ENCODE measurements at places on chromosomes 5 and 9.

GRCh38 chr5:113294311-113295110, 140.3 kb downstream of the TSSK1B start:
- peak; percentile 88 for DNase-seq

- DNase-seq, result peak; percentile 85
Measured at GRCh38 chr5:16713386-16713928, 96.7 kb upstream of the RETREG1 start.

DNA sequence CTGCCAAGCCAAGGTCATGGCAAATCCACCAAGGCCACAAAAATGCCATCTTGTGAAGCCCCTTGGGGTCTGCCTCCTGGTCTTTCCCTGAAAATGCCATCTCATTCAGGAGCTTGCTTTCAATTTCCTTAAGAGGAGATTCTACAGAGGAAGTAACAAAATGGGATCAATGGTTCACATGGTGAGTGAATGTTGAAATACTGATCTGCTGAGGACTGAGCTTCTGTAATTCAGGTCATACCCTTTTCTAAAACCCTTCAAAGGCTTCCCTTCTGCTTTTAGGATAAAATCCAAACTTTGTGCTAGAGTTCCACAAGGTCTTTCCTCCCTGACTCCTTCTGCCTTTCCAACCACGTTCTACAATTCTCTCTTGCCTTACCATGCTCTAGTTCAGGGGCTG, 24.7 kb upstream of the NR3C1 start:
- no peak for DNase-seq

DNA sequence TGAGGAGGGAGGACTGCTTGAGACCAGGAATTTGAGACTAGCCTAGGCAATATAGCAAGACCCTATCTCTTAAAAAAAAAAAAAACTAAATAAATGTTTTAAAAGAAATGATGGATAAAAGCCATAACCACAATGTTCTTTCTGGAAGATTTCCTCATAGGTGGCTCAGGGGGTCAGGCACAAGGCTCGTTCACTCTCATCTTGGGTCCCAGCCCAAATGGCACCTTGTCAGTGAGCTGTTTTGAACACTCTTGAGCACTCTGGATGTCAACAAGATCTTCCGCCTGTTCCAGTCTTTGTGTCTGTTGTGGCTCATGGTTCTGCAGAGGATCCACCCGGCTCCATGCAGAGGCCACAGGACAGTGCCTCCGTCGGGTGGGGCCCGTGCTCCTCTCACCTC, 35.7 kb upstream of the LMX1B start:
- DNase-seq, result no peak

- no peak for DNase-seq
Measured at GRCh38 chr5:3362606-3362910, 233.1 kb upstream of the IRX1 start.

DNA sequence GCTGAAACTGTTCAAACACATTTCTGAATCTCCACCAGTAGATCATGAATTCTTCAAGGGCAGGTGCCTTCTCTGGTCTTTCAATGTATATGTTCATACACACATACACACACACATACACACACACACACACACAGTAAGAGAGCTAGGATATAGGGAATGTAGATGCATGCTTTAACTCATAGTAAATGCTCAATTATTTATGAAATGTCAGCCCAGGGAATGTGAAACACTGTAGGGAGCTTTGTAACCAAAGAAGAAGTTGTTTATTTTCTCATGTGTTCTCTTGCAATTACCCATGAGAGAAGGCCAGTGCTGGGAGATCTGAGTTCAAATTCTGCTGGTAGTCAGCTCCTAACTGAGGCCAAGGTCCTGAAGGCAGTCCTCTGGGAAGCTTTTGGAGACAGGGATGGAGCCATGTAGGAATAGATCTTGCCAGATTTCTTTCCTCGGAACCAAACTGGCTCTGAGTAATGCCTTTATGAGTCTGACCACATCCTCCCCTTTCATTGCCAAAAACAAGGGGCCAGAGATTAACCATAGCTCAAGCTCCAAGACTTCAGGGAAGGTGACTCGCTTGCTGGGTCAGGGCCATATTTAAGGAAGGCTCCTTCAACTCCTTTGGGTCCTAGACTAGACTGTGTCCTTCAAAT, 487.0 kb upstream of the TNC start:
- DNase-seq, result no peak

- no peak for DNase-seq
Measured at GRCh38 chr9:10875752-10876151, 262.9 kb upstream of the PTPRD start.

GRCh38 chr5:95838556-95838955, 16.0 kb upstream of the GLRX start:
- DNase-seq, result no peak

- no peak for DNase-seq
Measured at GRCh38 chr9:109912726-109913460, 132.9 kb downstream of the PALM2AKAP2 start.

DNA sequence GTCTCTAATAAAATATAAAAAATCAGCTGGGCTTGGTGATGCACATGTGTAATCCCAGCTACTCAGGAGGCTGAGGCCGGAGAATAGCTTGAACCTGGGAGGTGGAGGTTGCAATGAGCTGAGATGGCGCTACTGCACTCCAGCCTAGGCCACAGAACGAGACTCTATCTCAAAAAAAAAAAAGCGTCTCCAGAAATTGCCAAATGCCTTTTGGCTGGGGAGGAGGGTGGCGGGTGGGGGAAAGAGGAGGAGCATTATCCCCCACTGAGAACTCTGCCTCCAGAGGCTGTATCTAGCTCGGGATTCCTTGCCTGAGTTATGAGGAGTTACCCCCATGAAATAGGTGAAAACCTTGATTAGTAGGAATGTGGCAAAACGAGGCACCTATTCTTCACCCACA, 4.8 kb downstream of the ROPN1L start:
- no peak for DNase-seq

- DNase-seq, result no peak
Measured at GRCh38 chr5:170843870-170844269, 17.9 kb upstream of the RANBP17 start.

- DNase-seq, result no peak
Measured at GRCh38 chr5:155044591-155044990, 31.0 kb downstream of the KIF4B start.

DNA sequence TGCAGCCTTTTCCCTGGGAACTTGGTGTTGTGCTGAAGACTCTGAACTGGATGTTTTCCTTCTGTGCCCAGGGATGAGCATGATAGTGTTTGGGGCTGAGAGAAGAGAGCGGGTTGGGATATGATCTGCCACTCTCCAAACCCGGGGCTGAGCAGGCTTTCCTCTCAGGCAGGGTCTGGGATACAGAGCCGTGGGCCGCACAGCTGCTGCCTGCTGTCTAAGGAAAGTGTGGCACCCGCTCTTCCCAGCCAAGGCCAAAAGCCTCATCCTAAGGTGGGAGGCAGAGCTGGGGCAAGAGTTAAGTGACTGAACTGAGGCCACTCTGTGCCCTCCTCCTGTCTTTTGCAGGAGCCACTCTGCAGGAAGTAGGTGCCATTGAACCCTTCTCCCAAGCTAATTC, 83.6 kb upstream of the PITX1 start:
- no peak for DNase-seq

- DNase-seq, result no peak
Measured at GRCh38 chr9:114187827-114188226, 32.5 kb downstream of the COL27A1 start.

DNA sequence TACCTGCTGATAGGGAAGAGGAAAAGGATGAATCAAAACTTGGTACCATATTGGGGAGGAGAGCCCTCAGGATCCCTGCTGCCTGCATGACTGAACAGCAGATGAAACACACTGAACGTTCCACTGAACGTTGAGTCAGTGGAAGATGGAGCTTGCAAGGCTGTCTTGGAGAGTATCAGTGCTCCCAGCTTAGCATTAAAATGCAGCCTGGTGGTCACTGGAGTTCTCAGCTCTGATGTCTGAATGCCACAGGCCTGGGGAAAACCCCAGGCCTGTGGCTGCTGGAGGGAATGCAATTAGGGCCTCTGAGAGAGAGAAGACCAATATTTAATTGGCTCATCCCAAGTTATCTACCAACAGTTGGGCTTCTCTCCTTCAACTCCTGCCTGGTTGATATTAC, 54.5 kb downstream of the PDE4D start:
- DNase-seq, result no peak

- DNase-seq, result peak; percentile 98
Measured at GRCh38 chr9:104968025-104968982, 40.3 kb upstream of the ABCA1 start.

DNA sequence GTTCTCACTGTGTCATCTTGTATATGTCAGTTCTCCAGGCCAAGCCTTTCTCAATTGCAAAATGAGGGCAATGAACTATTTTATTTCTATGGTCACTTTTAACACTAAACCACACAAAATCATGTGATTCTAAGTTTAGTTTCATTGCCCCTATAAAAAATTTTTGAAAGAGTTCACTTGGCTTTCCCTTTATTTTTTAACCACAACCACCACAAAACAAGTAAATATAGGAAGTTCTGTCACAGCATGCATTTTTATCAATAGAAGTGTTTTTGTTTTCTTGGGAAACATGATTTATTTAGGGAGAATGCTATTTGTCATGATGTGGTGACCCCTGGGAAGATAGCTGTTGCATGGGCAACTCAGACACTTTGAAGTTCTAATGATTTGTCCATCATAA, 169.1 kb downstream of the CSNK1G3 start:
- DNase-seq, result no peak

DNA sequence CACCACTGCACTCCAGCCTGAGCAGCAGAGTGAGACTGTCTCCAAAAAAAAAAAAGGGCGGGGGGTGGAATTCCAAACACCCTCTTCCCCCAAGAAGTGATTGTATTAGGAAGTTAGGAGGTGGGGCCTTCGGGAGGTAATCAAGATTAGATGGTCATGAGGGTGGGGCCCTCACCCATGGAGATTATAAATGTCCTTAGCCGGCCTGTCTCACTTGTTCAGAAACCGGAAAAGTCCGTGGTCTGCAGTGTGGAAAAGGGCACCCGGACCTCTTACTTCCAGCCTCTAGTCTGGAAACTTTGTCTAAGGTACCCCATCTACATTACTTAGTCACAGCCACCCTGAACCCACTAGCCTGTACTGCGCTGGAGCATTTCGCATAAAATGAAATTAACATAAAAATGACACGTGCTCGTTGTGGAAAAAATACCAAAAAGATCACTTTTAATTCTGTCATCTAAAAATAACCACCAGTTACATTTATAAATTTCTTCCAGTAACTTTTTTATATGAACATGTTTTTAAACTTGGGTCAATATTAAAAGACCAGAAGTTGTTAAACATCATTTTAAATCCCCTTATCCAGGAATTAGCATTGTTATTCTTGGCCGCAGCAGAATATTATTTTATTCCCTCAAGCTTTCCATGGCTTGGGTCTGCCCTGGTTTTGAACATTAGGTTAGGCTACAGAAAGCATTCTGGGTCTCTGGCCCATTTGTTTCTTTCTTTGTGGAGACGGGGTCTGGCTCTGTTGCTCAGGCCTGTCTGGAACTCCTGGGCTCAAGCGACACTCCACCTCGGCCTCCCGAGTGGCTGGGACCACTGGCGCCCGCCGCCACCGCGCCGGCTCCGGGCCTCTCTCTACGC, 1.2 kb upstream of the CKS2 start:
- DNase-seq, result peak; percentile 26

DNA sequence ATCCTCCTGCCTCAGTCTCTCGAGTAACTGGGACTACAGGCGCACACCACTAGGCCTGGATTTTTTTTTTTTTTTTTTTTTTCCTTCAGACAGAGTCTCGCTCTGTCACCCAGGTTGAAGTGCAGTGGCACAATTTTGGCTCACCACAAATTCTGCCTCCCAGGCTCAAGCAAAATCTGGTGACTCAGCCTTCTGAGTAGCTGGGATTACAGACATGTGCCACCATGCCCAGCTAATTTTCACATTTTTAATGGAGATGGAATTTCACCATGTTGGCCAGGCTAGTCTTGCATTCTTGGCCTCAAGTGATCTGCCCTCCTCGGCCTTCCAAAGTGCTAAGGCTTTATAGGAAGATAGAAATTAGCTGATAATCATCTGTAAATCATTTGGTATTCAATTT, 43.9 kb downstream of the NSA2 start:
- DNase-seq, result no peak

- DNase-seq, result no peak
Measured at GRCh38 chr5:14219800-14220512, 76.8 kb downstream of the TRIO start.

- no peak for DNase-seq
Measured at GRCh38 chr5:126851501-126852011, 74.6 kb downstream of the LMNB1 start.

DNA sequence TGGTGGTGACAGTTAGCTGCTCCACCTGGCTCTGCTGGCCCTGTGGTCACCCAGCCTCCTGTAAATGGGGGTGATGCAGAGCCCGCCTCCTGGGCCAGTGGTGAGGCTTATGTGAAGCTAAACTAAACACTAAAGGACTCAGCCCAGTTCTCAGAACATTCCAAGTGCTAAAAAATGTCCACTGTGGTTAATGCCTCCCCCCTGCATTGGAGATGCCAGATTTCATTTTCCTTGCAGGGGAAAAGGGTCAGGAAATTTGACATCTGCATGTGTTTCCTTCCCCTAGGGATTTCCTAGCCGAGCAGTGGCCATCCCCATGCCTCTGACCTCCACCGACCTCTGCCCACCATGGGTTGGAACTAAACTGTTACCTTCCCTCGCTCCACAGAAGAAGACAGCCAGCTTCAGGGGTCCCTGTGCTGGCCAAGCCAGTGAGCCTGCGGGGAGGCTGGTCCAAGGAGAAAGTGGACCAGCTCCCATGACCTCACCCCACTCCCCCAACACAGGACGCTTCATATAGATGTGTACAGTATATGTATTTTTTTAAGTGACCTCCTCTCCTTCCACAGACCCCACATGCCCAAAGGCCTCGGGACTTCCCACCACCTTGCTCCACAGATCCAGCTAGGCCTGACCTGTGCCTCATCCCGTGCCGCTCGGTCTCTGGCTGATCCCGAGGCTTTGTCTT, 13.0 kb downstream of the CD74 start:
- no peak for DNase-seq

DNA sequence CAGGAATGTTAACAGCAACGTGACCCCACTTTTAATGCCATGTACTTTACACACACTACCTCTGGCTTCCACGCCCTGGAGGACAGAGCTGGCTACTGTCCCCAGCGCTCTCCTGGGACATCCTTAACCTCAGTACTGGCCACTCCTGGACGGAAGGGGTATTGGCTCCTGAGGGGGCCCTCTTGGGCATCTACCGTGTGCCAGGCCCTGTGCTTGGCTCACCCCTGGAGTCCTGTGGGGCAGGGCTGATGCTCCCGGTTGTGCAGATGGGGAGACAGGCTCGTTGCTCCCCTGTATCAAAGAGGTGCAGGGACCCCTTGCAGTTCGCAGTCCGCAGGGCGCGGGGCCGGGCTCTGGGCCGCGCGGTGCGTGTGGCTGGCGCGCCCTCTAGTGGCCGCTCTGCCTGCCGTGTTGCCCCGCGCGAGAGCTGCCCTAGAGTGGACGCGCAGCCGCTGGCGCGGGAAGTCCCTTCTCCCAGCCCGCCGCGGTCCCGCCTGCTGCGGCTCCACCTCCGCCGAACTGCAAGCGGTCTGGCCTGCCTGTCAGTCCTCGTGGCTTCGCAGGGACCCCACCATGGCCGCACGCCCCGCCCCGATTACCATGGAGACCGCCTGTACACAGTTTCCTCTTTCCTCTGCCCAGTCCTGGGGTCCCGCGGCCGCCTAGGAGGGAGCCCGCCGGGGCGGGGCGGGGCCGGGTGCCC, at the start of gene WDR38:
TSS of gene WDR38 (plus strand) at position 632 of the 703 bp plus-strand sequence. CDS start 72 bp downstream, outside the sequence.
- peak; percentile 94 for DNase-seq

- no peak for DNase-seq
Measured at GRCh38 chr5:17312358-17312757, 94.9 kb downstream of the BASP1 start.
